Stimulated activated CD8-positive, alpha-beta memory T cell treated with anti-CD3 and anti-CD28 coated beads, Interleukin-2, amount 100 ng/mL, for 1 hour (primary cell): ENCODE measurements at places on chromosomes 7 and 10.
A peak's percentile ranks its signal among the peaks of the same experiment; 100 is the strongest.

DNA sequence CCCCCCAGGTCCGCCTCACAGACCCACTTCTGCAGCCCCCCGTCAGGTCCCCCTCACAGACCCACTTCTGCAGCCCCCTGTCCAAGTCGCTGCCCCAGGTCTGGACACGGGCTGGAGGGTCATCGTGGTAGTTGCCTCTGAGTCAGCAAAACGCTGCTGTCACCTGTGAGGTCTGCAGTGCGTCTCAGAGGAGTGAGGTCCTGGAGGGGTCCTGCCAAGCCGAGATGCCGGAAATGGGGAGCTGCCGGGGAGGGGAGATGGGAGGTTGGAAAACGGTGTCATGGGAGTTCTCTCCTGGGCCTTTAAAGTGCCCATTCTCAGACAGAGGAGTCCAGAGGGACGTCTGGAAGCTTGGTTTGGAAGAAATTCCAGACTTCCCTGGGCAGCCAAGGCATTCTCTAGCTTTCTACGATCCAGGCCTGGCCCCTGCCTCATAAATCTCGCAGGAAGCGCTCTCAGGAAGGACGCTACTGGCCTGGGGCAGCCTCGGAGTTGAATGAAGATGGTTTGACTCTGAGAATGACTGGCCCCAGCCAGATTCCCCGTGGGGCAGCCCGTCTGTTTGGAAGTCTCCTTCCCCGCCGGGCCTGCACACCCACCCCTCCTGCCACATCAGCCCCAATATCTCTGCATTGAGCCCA, 38.7 kb downstream of the CALML3 start:
- no peak for DNase-seq

- no peak for DNase-seq
Observed at GRCh38 chr10:30997536-30998235, 34.0 kb downstream of the ZNF438 start.

GRCh38 chr7:46485481-46486065, 564.5 kb upstream of the IGFBP3 start:
- DNase-seq = no peak

GRCh38 chr10:78556705-78557432, 511.9 kb upstream of the ZMIZ1 start:
- DNase-seq = no peak

GRCh38 chr7:17996442-17997223, 31.0 kb downstream of the PRPS1L1 start:
- no peak for DNase-seq

GRCh38 chr7:146804620-146805019, 688.0 kb downstream of the CNTNAP2 start:
- no peak for DNase-seq

DNA sequence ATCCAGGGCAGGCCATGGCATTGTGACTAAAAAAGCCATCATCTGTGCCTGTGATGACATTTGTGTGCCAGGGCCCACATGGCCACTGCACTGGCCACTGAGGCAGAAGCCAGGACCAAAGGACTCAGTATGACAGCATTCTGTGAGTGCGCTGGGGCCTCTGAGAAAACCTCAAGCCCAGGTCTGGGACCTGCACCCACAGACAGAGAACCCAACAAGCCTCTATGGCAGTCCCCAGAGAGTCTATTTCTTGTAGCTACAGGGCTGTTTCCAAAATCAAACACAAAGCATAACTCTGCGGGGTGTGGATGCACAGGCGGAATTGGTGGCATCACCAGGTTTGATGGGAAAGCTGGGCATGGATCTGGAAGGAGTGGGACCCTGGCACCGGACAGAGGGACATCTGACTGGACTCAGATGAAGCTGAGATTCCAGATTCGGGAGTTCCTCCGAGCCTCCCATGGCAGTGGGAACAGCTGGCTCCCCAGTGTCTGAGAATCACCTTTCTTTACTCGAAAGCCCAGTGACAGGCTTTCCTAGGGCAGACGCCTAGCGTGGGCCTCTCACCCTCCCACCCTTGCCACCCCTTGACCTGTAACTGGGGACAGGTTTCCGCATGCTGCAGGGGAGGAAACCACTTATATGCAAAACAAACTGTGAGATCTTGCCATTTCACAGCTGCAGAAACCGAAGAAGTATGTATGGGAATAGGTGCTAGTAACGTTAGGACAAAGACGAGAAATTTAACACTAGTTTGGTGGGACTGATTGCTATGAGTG, 70.6 kb upstream of the RHEB start:
- no peak for DNase-seq

- DNase-seq = no peak
Observed at GRCh38 chr10:21832821-21833130, 170.8 kb downstream of the DNAJC1 start.

DNA sequence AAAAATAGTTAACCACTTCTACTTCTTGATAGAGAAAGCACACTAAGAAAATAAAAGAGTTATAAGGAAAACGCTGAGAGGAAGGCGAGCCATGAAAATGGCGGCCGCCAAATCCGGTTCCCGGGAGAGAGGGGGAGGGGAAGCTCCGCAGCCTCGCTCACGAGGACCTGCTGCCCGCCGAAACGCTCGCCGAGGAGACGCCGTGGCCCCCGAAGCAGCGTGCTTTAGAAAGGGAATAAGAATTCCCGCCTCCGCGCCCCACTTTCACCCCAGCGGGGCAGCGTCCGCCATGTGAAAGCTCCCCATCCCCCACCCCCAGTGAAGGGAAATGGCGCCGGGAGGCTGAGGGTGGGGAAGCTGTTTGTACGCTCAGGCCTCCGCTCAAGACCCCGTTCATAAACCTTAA, 505 bp downstream of the HNRNPA2B1 start:
- peak; percentile 58 for DNase-seq

- DNase-seq = no peak
Observed at GRCh38 chr7:20351901-20352300, 21.2 kb downstream of the ITGB8 start.

- DNase-seq = no peak
Observed at GRCh38 chr10:26044141-26044749, 110.2 kb downstream of the MYO3A start.

DNA sequence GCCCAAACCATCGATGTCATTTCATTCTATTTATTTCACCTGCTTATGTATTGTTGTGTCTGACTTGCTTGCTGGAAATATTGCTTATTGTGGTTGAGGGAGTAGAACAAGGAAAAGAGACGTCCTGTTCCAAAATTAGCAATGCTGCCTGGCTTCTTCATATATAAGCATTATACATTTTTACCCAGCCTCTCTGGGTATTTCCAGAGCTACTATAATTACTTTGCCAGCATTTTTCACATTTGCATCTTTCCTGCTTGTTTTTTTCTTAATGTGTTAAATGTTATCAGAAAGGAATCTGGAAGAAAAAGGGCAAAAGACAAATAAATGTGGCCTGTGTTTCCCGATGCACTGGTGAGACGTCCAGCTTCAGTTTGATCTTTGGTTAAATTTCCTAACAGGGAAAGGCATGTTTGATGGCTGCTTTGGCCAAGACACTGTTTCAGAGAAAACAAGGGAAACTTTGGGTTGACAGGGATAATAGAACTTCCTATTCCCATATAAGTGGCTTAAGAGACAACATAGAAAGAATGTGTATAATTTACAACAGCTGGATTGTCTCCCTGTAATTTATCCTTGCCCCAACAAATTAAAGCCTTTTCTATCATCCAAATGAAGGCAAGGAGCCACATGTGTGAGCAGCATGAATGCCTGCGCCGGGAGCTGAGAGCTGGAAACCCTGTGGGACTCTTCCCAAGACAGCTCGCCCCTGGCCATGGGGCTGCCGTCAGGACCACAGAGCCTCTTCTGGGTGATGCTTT, 671.1 kb upstream of the CELF2 start:
- DNase-seq = no peak

DNA sequence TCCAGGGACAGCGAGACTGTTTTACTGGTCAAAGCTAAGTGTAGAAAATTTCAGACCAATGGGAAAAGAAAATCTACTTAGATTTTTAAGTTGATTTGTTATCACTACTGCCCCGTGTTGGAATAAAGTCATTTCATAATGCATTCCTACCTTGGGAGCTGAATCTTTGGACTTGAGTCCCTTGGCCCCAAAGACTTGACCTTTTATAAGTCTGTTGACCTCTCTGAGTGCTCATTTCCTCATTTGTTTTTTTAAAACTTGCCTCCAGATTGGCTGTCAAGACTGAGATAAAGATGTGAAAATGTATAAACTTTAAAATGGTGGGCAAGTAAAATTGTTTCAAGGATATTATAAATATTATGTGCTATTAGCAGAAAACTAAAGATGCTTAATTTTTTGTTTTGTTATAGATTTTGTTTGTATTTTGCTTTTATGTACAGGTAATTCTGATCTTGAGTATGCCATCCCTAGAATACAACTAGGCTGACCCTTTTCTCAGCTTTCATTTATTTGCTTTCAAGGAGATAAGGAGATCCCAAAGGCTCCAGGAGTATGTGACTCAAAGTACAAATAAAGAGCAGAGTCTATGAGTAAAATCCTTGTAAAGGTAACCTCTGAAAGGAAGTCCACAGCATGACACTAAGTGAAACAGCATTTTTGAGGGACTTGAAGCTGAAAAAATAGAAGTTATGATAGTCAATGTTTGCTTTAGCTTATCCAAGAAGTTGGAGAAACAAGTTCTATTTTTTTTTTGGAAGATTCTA, 54.6 kb downstream of the TMEM26 start:
- DNase-seq = no peak

GRCh38 chr7:111098926-111099250, 8.0 kb downstream of the LRRN3 start:
- no peak for DNase-seq

GRCh38 chr7:102300643-102301221, 14.1 kb downstream of the SH2B2 start:
- no peak for DNase-seq
